Dermis microvascular lymphatic vessel endothelial cell (primary cell): ENCODE measurements at places on chromosomes 2 and 18. TPM values are rescaled to one million over a fixed set of nuclear protein-coding genes. Genes with fewer than 3 reads are reported as not detected.
A peak's percentile ranks its signal among the peaks of the same experiment; 100 is the strongest.

The EEF1B2 gene
- 384 and 497 TPM in 2 replicates for total RNA-seq

The CYS1 gene
- total RNA-seq = under 0.01 TPM in 2 replicates

The CXCR2 gene
- total RNA-seq = not detected in 2 replicates

DNA sequence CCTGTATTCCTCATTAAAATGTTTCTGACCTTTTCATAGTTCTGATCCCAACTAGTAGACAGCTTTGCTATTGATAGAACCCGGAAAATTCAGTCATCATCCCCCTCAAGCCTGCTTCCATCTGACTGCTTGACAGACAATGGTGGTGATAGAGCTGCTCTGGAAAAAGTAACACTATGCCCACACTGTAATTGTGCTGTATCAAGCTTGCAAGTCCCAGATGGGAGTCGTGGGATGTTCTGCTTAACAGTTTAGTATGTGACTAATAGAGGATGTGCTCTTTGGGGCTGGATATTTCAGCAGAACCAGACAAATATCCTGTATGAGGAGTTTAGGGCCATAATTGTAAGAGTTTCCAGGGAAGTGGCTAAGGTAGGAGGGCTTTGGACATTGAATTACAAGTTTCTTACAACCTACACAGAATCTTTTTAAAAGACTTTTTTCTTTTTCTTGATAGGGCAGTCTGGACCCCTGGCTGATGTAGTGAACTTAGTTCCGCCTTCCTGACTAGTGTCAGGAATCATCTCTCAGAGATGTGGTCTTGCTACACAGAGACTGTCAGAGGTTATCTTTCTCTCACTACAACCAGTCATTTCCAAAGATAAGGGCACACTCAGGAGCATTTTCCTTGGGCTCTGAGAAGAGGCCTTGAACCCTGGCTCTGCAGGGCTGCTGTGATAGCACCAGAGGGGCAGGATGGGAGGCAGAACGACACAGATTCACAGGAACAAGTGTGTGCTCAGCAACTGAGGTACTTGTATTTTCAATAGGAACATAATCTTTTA lies 158.0 kb upstream of the RBMS1 start:
- no peak for DNase-seq

The AFF3 gene
- total RNA-seq = under 0.01 TPM in 2 replicates

The RIT2 gene
- total RNA-seq = not detected in 2 replicates

DNA sequence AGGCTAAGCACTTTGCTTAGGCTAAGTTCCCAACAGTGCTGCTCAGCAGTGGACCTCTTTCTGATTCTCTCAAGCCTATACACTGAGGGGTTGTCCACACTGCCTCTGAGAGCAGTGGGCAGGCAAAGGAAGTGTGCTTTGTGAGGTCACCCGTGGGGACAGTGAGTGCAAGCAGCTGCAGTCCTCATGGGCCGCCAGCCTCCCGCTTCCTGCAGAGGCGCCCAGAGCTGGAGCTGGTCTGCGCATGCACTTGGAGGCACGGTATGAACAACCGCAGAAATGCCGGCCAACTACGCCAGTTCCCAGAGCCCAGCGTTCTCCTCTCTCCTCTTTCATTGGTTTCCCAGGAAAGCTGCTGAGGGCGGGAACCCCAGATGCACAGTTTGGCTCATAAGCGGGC lies 149.5 kb upstream of the DLX2 start:
- peak; percentile 94 for DNase-seq

DNA sequence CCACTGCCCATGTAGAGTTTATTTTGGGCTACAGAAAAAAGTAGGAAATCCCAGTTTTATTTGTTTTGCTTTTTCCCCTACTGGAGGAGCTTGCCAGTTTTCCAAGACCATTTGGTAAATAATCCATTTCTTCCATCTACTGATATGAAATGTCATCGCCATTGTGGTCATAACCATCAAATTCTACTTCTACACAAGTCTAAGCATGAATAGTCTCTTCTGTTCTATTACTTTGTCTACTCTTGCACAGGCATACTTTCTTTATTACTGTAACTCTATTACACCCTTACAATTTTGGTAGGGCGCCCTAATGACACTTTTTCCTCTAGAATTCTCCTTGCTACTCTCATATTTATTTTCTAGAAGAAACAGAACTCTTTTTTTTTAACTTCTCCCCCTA lies 120.7 kb downstream of the ATAD2B start:
- no peak for DNase-seq

The STAT4 gene
- total RNA-seq = 0.13 and 0.51 TPM in 2 replicates

DNA sequence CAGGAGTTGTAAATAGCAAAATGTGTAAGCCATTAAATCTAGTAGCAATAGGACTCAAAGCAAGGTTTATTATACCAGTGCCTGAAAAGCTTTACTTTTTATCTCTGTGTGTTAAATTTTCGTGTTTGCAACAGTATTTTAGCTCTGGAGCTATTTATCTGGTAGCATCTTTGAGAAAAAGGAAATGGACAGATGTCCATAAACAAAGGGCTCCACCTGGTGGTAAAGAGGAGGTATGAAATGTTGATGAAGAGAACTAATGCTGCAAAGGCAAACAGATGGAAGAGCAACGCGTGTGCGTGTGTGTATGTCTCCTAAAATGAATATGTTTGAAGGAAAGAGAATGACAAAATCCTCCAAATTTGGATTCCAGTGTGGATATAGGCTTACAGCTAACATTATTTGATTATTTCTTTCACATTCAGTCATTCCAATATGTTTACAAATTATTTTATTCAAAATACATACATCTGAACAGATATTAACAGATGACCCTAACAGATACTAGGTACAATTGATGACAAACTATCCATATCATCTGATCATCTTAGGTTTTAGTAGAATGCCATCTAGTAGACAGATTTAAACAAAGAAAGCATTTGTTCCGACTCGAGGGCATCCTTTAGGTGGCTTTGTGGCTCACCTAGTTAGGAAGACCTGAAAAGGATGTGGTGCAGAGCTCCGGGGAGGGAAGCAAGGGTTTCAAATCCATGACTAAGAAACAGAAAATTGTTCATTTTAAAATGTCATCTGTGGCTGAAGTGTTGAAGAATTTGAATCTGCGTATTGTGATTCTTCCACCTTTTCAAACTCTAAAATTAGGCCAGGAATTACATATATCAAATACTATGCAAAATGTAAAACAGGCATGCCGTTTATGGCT lies 383.3 kb downstream of the MTX2 start:
- DNase-seq = peak; percentile 80

DNA sequence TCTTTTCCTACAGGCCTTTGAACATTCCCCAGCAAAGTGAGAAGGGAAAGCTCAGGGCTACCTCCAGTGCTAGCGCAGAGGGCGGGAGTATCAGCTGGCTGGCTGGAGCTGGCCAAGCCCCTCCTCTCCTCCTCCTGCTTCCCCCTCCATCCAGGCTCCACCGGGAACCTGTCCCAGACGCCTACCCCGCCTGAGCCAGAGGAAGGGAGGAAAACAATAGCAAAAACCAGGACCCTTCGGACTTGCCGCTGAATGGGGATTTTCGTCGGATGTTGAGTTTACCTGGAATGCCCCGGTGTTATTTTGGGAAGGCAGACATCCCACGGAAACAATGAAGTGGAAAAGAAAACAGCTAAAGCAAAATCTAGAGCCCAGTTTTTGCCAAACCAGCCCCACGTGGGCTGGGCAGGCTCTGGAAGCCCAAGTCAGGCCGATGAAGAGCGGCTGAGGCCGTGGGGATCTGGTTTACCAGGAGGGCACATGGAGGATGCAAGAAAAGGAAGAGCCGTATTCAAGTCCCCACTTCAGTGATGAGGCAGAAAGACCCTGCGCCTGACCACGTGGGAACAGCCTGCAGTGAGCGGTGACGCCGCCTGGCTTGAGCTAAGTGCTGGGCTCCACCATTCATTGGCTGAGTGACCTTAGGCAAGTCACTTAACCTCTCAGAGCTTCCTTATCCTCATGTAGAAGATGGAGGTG lies 100.4 kb upstream of the LCLAT1 start:
- DNase-seq = peak; percentile 96

GRCh38 chr18:62766266-62766665 lies 50.9 kb downstream of the PHLPP1 start:
- DNase-seq = no peak

DNA sequence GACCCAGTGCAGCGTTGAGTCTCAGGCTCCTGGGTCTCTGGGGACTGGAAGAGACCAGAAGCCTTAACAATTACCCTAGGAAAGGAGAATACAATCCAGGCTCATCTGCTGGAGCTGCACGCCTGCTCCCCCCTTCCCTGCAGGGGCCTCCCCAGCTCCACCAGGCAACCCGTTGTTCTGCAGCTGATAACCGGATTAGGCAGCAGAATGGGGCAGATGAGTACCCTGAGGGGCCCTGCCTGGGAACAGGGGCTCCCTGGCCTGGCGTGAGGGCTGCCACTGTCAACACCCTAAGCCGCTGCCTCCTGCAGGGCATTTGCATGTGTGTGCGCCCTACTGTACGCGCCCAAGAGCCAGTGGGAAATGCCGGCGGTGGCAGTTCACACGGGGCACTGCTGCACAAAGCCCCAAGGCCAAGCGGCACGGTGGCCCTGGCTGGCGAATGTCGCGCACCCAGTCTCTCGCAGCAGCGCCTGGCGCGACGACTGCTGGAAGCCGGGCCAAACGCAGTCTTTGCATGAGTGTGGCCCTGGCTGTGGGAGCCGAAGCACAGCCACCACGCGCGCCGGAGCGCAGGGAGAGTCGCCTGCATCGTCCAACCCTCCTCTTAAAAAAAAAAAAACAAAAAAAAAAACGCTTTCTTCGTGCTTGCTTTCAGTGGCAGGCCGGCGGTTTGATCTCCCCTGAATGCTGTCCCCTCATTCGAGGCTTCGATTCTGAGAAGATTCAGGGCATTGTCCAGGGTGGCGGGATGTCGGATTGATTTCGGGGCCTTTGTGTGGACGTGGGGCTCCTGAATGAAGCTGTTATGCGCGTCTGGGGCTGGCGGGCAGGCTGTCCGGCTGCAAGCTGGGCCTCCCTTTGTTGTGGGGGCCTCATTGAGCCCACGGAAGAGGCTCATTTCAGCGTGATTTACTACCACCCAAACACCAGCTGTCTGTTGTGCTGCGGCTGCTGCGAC lies 63.8 kb downstream of the SETBP1 start:
- no peak for DNase-seq

The MRO gene
- not detected in 2 replicates for total RNA-seq

The TRIM43 gene
- not detected in 2 replicates for total RNA-seq

DNA sequence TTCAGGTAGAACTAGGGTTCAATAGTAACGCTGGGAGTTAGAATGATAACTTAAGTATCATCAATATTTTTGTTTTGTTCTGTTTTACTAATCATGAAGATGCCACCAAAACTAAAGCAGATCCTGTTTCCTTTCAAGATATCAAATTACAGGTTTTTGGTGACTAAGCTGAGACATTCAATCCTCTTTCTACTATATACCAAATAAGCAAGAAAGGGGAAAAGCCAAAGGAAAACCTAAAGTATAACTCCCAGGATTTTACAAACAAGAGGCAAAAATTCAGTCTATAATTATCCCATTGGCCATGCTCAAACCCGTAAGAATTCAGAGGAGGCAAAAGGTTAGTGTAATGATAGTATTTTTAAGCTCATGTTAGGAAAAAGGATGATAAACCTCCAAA lies 175.2 kb upstream of the CCDC150 start:
- DNase-seq = no peak

- no peak for DNase-seq
These were observed 194.9 kb upstream of the HDAC4 start for GRCh38 chr2:239595726-239596125.

DNA sequence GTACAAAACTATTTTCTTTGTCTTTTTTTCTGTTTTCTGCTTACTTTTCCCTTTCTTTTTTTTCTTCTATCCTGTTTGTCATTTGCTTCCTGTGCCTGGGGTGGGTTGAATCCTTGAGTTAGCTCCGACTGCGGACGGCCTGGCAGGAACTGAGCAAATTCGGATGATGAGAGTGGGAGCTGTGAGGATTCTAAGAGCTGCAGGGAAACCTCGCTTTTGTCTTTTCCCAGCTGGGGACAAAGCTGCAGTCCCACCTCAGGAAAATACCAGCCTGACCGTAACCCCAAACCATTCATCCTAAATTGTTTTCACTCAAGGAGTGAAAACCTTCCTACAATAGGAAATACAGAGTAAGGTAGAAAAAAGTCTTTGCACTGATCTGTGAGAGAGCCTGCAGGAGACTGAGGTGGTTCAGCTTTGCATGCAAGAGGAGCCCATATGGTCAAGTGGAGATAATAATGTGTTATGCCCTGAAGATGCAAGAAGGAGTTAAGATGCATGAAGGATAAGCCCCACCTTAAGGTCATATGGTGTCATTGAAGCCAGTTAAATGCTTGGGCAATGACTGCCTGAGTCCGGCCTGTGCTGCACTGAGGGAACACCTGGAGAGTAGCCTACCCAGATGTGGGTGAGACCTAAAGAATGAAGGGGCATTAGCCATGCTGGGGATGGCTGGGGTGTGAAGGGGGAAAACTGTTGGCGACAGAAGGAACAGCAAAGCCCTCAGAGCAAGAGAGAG lies 31.7 kb upstream of the ARL4C start:
- DNase-seq = no peak

DNA sequence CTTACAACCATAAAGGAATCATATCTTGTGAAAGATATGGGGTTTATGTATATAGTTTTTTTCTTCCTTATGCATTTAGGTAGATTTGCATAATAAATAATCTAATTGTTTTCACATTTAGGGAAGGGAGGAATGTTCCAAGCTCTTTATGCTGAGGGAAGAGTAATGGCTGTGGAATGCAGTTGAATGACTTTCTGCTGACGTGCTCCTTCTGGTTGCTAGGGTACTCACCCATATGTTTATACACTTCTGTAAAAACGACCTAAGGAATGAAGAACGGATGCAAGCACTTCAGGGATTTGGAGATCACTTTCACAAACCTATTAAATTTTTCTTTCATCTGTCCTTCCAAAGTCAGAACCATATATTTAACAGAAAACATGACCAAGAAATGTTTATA lies 29.2 kb upstream of the PPP4R1 start:
- DNase-seq = peak; percentile 92

DNA sequence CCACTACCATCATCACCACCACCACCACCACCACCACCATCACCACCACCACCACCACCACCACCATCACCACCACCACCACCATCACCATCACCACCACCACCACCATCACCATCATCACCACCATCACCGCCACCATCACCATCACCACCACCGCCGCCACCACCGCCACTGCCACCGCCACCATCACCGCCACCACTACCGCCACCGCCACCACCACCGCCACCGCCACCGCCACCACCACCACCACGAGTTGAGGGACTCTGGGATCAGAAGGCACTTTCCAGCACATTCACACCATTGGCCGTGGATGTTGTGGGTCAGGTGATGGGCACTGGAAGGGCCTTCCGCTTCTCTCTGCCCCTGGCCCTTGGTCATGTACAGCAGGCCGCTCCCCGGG lies 48.8 kb downstream of the ODC1 start:
- DNase-seq = no peak

GRCh38 chr2:176435729-176436128 lies 166.5 kb downstream of the MTX2 start:
- no peak for DNase-seq

The SPP2 gene
- not detected in 2 replicates for total RNA-seq
